ENCODE measurements at places on chromosomes 7 and 10. TPM values are rescaled to one million over a fixed set of nuclear protein-coding genes. Genes with fewer than 3 reads are reported as not detected.

GRCh38 chr7:36076074-36076473 lies 77.0 kb upstream of the EEPD1 start:
- no peak for DNase-seq

GRCh38 chr10:49150426-49150825 lies 16.6 kb upstream of the FAM170B start:
- no peak for DNase-seq

- peak; percentile 10 for DNase-seq
Observed at GRCh38 chr10:77943121-77943901, 16.8 kb upstream of the DLG5 start.

DNA sequence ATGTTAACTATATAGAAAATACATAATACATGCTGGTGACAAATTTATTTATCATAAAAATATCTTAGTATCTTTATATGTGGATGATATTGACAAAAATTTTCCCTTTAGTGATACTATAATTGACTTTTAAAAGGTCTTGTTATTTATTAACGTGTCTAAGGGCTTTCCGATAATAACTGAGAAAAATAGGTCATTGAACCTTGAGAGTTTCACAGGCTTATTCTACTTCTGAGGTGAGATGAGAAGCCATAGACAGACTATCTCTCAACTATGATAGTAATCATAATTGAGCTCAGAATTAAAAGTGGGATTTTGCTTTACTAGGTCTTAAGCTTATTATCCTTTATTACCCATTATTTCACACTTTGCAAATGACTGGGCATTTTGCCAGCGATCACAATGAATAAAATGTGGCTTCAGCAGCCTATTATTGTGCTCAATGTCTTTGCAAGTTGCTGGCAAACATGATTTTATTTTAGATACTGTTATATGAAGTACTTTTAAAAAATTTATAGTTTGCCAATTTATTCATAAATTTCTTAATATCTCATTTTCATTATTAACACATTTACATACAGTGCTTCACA lies 574.5 kb downstream of the ZWINT start:
- no peak for DNase-seq

DNA sequence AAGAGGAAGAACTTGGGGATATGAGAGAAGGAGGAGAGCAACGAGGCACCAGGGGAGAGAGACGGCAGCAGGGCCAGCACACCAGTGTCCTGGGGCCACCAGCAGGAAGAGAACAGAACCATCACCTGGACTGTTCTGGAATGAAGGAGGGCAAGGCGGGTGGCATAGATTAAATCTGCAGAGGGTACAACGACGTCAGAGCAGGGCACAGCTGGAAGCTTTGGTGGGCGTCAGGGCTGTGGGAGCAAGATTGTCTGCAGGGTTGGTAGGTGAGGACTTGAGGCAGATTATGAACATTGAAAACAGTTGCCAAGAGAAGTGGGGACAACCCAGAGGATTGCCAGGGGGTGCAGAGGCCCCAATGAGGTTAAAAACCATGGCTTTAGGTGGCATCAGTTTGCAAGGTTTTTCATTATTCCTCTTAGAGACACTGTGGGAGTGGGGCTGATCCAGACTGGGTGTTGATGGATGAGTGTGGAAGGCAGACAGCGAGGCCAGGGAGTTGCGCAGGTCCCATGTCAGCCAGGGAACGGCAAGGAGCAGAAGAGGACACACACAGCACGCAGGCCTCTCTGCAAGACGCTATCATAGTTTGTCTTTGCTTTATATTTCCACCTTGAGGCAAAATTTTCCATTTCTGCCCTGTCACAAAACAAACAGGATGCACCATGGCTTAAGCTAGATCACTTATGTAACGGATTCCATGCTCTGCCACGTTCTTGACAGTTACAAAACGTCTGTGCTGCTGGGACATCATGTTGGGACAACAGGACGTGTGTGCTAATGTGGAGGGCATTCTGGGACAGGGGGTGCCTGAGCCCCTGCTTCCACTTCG lies 52.5 kb upstream of the LEP start:
- no peak for DNase-seq

DNA sequence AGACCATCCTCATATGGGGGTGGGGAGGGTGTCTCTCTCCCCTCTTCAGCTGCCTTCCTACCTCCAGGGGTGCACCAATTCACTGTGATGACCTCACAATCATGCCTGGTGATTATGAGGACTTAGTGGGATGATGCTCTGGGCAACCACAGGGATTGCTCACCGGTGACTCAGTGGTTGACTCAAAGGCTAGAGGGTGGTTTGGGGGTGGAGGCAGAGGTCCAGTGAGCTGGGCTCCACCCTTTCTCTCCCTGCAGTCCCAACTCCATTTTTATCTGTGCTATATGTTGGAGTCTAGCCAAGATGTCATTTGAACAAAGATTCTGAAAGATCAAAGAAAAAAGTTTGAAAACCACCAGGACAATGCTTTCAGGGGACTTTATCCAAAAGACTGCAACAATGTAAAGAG lies 286.9 kb downstream of the KCNMA1 start:
- DNase-seq, result peak; percentile 21

GRCh38 chr10:110260746-110261477 lies 43.8 kb downstream of the SMNDC1 start:
- no peak for DNase-seq

Gene CPXM2
- 7.6 TPM for total RNA-seq

Gene SLC29A3
- total RNA-seq, result 11.6 TPM

Gene ARHGAP22
- 8.8 TPM for total RNA-seq

Gene ERVW-1
- total RNA-seq, result not detected

Measured in mucosa of gallbladder (tissue), 1 donor.